ENCODE measurements at places on chromosomes 5 and 9.

DNA sequence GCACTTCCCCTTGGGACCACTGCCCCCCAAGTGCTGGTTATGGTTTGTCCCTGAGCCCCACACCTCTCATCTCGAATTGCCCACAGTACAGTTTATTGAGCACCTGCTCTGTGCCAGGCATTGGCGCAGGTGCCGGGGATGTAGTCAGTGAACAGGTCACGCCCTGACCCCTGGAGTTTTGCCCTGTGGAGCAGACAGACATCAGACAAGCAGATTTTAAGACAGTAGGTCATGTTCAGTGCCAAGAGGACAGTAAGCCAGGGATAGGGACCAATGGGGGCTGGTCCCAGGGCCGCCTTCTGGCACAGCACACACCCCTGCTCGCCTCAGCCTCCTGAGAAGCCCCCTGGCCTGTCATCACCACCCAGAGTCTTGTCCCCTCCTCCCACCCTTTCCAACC is 21.9 kb downstream of the ROPN1L start:
- DNase-seq, result no peak

GRCh38 chr5:958701-959571 is 49.7 kb upstream of the NKD2 start:
- no peak for DNase-seq

DNA sequence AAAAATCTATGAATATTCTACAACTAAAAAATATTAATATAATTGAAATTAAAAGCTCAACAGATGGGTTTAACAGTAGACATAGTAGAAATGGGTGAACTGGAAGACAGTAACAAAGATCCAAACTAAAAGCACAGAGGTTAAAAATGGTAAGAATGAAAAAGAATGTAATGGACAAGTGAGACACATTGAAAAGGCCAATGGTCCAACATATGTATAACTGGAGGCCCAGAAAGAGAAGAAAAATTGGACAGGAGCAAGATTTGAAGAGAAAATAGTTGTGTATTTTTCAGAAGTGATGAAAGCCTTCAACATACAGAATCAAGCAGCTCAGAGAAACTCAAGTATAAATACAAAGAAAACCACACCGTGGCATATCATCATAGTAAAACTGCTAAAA is 58.6 kb downstream of the PCDHGC5 start:
- no peak for DNase-seq

GRCh38 chr5:93915142-93915553 is 173.7 kb upstream of the POU5F2 start:
- no peak for DNase-seq

GRCh38 chr5:96338624-96339415 is 94.2 kb downstream of the PCSK1 start:
- no peak for DNase-seq

GRCh38 chr5:141778683-141779082 is 96.7 kb upstream of the ARAP3 start:
- DNase-seq, result no peak

GRCh38 chr9:134811673-134812342 is 68.8 kb upstream of the FCN2 start:
- DNase-seq, result no peak

DNA sequence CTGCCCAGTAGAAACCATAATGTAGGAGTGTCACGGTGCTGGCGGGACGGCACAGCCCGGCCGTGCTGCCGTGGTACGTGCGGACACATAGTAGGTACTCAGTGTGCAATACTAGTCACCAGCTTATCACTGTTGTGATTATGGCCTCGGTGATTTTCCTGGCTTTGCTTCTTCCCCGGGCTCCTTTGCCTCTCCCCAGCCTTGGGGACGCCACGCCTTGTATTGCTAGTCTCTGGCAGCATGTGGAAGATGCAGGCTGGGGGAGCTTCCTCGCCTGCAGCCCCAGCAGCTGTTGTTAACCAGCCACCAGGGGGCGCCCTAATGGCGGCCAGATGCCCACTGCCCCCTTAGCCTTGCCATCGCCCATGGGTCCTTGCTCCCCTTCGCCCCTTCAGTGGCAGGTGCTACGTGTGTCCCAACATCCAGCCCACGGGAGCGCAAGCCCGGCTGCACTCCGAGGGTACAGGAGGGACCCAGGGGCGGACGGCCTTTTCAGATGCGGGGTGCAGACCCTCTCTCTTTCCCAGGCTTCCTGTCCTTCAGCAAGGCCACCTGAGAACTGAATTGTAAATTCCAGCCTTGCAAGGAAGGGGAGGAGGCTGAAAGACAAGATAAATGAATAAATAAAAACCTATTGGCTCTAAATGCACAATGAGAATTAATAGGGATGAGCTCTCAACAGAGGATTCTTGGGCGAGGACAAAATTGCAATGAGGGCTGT is 8.0 kb downstream of the NTNG2 start:
- peak; percentile 69 for DNase-seq

- DNase-seq, result no peak
Measured at GRCh38 chr5:68074048-68074632, 141.4 kb upstream of the PIK3R1 start.

- peak; percentile 5 for DNase-seq
Measured at GRCh38 chr9:76687861-76688391, 76.3 kb upstream of the PCA3 start.

GRCh38 chr5:35213608-35214007 is 16.7 kb downstream of the PRLR start:
- DNase-seq, result no peak

GRCh38 chr9:129281506-129282145 is 103.6 kb upstream of the IER5L start:
- DNase-seq, result peak; percentile 47

DNA sequence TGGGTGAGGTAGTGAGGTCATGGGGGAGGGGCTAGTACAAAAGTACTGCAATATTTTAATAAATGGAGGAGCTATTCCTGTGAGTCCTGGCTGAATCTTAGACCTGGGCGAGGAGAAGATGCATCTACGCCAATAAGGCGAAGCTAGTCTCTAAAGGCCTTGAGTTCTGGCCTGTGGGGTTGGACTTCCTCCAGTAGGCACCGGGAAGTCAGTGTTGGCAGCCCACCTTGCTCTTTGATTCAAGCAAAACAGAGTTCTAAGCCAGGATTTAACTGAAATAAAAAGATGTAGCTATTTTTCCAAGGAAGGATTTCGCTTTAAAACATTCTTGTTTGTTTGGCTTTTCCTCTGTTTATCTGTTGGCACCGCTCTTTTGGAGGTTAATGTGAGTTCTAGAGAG is 244.6 kb downstream of the KIF4B start:
- DNase-seq, result no peak

- no peak for DNase-seq
Measured at GRCh38 chr5:122385286-122385685, 73.2 kb downstream of the SNCAIP start.

GRCh38 chr9:23444658-23445057 is 381.4 kb downstream of the ELAVL2 start:
- no peak for DNase-seq

- DNase-seq, result no peak
Measured at GRCh38 chr9:112271466-112272098, 61.8 kb downstream of the PTBP3 start.

- DNase-seq, result no peak
Measured at GRCh38 chr9:1721196-1721595, 294.0 kb upstream of the SMARCA2 start.

GRCh38 chr5:148309019-148309418 is 3.2 kb upstream of the SPINK7 start:
- no peak for DNase-seq

DNA sequence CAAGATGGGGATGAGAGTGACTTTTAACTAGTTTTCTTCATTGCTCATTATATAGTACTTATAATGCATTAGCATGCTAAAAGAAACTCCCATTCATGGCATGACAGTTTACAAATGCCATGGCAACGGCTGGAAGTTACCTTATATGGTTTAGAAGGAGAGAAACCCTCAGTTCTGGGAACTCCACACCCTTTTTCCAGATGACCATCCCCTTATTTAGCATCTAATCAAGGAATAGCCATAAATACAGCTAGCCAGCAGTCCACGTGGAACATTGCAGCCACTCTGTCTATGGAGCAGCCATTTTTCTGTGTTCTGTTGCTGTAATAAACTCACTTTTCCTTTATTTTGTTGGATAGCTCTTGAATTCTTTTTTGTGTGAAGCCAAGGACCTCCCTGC is 1137.8 kb downstream of the CDH18 start:
- DNase-seq, result no peak

GRCh38 chr5:151384106-151384505 is 36.7 kb upstream of the SLC36A2 start:
- no peak for DNase-seq

- no peak for DNase-seq
Measured at GRCh38 chr5:120096413-120096812, 367.7 kb upstream of the PRR16 start.

GRCh38 chr5:32511776-32512374 is 67.3 kb upstream of the ZFR start:
- DNase-seq, result no peak

DNA sequence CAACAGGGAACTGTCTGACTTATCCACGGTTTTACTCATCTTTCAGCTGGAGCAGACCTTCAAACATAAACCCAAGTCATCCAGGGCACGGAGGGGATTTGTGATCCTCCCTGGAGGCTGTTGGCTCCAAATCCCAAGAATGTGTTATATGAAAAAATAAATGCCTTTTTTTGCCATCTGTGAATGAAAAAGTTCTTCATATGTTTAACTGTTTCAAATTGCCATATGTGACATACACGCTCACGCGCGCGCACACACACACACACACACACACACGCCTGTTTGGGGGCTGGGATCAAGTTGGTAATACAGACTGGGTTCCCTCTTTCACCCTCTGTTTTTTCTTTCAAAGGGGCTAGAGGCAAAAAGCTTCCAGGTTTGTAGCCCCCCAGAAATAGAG is 164.4 kb upstream of the EFNA5 start:
- no peak for DNase-seq

- no peak for DNase-seq
Measured at GRCh38 chr9:38015906-38016305, 53.1 kb downstream of the SHB start.

DNA sequence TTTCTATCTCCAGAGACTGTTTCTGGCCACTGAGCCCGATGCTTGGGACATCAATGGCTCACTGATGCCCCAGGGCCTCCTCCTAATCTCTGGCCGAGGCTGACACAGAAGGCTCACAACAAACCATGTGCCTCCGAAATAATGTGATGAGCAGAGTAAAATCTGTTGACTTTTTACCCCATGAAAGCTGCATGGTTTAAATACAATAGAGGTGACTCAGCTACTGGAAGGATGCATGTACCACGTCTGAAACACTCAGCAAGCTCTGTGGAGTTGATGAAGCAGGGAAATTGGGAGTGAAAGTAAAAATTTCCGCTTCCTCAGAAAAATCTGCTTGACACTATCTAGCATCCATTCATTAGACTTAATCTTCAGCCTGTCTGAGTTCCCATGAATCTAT is 111.1 kb upstream of the EQTN start:
- DNase-seq, result no peak

DNA sequence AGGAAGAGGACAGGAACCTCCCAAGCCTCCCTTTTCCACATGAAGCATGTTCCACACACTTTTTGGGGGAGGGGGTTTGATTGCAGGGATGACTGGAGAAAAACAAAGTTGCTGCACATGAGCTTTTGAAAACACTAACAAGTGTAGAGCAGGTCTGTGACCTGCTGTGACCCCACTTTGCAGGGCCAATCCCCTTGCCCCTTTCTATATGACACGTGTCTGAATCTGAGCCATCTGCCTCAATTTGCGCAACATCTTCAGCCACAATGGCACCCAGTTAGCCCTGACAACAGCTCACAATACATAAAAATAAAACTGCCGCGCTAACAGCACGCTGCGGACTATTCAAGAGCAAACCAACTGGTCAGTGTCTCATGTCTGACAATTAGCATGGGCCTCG is 227.8 kb upstream of the TBCA start:
- DNase-seq, result no peak

GRCh38 chr9:14014218-14014617 is 299.7 kb downstream of the NFIB start:
- no peak for DNase-seq

GRCh38 chr5:131389096-131389868 is 125.4 kb downstream of the CDC42SE2 start:
- DNase-seq, result no peak

DNA sequence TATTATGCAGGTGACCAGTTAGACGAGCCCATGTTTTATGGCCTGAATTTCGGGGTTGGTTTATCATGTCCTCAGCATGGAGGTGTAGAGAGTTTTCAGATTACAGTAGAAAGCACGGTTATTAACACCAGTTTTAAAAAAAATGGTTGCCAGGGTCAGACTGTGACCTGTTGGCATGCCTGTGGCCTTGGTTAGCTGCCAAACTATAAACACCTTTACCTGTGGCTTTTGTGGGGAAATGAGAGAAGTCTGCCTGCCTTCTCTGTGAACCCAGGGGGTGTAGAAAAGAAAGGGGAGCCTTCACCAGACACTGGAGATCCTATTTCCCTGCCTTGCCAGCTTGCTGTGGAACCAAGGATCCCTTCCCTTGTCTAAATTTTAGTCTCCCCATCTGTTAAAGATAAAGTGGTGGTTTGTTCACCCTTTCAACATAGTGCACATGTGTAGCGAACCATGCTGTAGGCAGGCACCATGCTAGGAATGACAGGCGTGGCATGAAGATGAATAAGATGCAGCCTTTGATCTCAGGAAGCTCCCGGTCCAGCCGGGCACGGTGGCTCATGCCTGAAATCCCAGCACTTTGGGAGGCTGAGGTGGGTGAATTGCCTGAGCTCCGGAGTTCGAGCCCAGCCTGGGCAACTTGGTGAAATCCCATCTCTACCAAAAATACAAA is 6.1 kb upstream of the PHF19 start:
- no peak for DNase-seq

DNA sequence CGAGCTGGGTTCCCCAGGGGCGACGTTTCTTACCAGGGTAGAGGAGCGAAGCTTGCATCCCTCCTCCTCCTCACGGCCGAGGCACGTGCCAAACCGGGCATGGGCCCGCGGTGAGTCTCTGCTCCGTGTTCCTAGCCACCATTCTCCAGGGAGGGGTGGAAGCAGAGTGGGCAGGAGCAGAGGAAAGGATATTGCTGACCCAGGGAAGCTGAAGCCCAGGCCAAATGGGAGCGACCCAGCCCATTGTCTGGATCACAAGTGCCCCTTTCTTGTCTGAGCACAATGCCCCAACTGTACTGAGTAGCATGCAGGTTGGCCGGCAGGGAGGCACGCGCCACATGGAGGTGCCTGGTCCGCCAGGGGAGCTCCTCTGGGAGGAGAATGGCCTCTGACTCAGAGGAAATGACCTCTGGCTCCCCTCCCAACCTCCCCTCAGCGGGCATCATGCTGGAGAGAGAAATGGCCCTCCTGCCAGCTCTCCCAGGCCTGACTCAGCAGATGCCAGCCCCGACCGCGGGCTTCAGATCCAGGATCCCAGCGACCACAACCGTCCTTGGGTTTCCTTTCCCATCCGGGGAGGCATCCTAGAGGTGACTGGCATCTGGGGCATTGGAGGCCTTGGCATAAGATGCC is 1.1 kb downstream of the PRR7 start:
- DNase-seq, result no peak

DNA sequence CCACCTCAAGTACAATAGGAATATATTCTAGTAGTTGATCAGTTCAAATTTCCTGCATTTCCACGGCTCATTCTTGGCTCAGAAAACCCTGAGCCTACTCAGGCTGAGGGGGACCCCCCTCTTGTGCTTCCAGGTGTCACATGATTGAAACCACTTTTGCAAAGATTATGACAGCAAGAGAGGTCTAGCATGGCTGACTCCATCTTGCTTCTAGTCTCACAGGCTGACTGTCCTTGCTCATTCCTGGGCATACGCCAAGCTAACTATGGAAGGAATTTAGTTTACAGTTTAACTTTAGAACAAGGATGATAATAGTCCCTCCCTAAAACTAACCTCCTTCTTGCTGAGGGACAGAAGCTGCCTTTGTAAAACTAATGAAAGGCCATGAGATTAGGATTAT is 154.1 kb downstream of the SNX18 start:
- DNase-seq, result no peak

Data from activated naive CD4-positive, alpha-beta T cell treated with anti-CD3 and anti-CD28 coated beads, Interleukin-2, amount 50 U/mL, for 72 hours (primary cell).